ENCODE measurements at places on chromosomes 11 and 22.

DNA sequence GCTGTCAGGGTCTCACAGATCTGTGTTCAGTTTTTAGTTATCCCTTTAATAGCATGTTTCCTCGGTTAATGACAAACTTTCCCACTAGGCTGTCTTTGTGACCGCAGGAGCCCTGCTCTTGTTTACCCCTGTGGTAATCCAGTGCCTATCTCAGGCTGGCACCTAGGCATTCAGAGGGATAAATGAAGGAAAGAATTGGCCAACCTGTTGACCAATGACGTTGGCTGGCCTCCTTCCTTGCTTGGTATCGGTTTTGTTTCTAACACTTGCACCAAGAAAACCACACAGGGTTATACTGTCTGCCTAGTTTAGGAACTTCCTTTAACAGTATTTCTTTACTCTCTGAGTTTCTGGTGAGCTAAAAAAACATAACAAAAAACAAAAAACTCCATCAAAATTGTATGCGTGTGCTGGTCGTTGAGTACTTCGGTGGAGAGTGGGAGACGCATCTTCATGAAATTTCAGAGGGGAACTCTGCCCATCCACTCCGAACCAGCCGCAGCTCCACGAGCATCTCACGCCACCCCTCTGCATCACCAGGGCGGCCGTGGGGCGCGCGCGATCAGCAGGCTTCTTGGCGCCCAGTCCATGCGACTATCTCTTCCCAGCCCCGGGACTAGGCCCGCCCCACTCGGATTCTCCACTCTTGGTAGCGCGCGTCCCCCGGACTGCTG is 563 bp upstream of the ENDOD1 start:
- DNase-seq: peak; percentile 48

DNA sequence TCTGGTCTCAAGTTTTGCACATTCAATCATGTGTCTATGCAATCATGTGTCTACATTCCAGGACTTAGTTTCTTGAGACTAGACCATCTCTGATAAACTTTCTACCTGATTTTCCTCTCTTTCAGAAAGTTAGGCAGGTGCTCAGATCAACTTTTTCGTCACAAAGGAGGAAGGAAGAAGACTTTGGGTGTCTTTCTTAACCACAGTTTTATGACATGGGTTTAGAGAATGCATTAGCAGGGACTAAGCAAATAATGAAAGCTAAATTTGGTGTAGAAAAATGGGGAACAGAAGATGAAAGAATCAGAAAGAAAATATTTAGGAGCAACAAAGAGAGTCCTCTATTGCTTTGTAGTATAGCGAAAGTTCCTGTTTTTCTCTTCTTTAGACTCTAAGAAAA is 7.7 kb upstream of the GLYATL1B start:
- no peak for DNase-seq

DNA sequence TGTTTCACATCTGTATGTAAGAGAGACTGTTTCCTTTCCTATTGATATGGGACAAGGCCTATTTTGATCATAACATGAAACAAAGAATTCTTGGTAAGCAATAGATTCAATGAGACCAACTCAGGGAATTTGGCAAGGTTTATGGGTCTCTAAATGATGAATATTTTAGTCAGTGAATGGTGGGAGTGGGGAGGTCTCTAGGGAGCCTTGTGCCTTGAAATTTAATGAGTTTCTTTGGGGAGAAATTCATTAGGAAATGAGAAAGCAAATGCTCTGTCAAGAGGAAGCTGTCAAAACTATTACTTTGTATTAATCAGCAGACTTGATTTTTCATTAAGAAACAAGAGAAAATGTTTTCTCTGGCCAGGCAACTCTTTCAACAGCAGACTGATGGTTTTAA is 921.7 kb upstream of the API5 start:
- DNase-seq: no peak

- no peak for DNase-seq
Observed at GRCh38 chr22:17489101-17489500, 74.2 kb upstream of the SLC25A18 start.

DNA sequence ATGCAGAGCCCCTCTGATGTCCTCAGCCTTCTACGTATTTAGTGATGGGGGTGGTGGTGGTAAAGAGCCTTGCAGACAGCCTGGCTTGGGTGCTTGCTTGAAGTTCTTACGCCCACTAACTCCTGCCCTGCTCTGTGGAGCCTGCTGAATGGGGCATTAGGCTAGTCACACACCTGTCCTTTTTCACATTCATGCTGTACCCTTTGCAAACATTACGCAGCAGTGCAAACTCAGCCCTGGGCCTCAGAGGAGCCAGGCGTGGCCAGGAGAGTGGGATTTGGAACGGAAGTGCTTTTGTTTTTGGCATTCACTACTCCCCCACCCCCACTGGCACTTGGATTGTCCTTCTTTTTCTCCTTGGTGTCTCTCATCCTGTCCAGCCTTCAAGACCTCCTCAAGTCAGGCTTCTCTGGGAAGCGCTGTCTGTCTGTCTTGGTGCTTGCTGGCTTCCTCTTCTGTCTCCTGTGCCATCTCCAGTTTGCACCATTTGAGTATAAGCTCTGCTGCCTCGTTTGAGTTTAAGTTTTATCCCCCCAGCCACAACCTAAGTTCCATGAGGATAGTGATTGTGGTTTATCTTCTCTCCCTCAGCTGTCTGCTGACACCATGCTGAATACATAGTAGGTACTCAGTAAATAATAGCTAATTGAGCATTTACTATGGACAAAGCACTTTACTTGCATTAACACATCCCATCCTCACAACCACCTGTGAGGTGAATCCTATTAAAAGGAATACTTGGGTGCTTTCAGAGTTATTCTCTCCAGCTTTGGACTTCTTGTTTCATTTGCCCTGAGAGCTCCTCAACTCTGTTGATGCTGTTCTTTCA is 26.7 kb downstream of the ZBTB16 start:
- DNase-seq: no peak

DNA sequence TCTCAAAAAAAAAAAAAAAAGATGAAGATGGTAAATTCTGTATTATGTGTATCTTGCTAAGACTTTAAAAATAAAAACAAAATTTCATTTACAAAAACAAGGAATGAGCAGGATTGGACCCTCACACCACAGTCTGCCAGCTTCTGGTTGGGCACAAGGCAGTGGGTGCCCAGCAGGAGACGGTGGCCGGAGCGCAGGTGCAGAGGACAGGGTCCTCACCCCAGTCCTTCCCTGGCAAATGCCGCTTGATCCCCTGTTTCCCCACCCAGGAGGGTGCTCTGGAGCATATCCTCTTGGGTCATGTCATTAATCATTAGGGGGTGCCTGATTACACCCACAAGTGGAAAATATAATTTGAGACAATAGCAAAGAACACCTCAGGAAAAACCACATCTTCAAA is 31.2 kb downstream of the SHANK2 start:
- no peak for DNase-seq

DNA sequence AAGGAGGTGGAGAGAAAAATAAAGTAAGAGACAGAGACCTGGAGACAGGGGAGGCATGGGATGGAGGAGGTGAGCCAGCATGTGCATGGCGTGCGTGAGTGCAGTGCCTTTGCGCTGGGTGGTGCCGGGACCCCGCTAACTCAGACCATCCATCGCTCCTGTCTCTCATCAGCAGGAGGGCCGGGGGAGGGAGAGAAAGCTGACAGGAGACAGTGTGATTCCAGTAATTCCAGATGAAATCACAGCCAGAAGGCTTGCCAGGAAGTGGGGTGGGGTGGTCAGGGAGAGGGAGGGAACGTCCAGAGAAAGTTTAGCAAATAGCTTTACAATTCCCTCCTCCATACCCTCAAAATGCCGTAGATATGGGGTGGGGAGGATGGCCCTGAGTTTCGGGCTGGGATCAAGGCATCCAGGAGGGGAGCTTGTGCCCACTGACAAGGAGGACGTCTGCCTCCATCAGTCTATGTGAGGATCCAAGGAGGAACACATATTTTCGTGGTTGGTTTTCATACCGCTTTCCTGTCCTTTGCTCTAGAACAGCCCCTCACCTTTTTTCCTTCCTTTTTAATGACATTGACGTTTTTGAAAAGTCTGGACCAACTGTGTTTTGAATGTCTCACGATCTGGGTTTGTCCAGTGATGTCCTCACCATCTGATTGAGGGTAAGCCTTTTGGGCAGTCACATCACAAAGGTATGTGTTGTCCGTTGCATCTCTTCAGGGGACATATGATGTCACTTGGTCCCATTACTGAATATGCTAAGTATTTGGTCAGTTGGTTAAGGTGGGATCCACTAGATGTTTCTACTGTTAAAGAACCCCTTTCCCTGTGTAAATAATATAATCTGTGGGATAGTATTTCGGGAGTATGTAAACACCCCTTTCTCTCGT is 567.3 kb downstream of the MIAT start:
- no peak for DNase-seq

DNA sequence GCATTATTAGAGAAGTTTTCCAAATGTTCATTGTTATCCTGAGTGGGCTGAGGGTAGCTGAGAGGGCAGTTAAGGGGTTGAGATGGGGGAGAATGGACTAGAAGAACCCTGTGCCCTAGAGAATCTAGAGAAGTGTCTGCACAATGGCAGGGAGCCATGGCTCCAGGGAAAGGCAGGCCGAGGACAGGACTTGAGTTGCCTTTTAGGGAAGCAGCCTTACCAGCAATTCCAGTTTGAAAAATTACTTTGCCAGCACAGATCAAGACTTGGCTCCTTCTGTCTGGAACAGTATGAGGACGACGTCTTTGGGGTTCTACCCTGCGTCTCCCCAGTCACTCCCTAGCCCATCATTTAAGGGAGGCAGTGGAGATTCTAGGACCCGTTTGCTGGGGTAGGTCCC is 25.7 kb upstream of the MICAL3 start:
- DNase-seq: no peak

- no peak for DNase-seq
Observed at GRCh38 chr11:69009441-69010211, 3.4 kb downstream of the MRGPRF start.

DNA sequence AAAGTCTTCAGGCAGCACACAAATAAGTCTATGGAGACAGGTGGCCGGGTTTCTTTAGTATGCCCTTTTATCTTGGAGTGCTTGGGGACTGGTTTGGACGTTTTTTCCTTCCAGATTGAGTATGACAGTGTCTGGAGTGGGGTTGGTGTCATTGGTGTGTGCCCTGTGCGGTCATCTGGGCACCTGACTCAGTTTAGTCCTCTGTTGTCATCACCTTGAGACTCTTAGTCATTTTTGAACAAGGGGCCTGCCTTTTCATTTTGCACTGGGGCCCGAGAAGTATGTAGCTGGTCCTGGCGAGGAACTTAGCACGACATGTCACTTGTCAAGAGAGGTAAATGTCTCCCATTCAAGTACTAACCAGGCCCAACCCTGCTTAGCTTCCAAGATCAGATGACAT is 27.2 kb upstream of the MYO18B start:
- no peak for DNase-seq

GRCh38 chr22:41888627-41889200 is 26.2 kb downstream of the SHISA8 start:
- DNase-seq: no peak

GRCh38 chr22:26318975-26319374 is 110.1 kb upstream of the ASPHD2 start:
- DNase-seq: no peak

DNA sequence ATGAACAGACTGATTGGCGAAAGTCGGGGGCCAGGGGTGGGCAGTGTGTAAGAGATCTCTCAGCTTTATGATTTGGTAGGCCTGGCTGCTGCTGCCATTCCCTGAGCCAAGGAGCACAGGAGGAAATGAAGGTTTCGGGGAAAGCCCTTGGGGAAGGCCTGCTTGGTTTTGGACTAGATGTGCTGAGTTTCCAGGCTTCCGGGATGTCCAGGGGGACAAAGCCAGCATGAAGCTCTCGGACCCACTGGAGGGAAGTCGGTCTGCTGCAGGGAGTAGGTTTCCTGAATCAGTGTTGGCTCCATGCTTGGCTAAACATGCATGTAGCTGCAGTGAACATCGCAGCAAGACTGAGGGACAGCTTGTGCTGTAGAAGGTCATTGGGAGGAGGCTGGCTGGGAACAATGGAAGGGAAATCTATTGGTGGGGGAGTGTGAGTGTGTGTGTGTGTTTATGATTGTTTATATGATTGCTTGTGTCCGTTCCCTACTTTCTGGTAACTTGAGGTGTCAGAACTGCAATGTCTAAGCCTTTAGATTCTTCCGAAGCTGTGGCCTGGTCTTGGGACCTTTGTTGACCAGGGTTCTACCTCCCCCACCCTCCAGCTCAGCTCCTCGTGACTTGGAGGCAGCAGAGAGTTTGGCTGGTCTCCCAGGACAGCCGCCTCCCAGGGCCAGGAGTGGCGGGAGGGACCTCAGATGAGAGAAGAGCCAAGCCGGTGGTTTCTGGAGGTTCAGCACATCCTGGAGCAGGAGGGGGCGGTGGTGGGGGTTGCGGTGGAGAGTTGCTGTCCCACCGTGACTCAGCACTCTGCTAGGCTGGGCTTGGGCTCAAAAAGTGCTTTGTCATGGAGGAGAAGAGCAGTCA is 4.0 kb upstream of the FTH1 start:
- DNase-seq: peak; percentile 74

- DNase-seq: no peak
Observed at GRCh38 chr11:96306933-96307775, 35.8 kb downstream of the MAML2 start.

GRCh38 chr11:121154486-121155314 is 53.7 kb downstream of the TECTA start:
- DNase-seq: no peak

DNA sequence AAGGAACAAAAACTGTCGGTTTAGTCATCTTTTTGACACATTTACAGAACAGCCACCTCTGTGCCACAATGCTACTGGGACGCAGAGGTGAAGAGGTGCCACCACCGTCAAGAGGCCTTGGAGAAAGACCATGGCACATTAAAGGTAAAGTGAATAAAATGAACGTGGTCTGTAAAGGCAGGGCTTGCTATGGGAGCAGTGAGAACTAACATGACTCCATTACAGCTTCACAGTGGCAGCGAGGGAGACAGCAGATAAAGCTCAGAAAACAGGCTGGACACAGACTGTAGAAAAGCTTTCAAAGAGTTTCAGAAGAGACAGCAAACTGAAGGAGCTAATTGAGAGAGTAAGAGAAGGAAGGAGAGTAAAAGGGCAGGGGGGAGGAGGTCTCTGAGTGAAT is 102.9 kb downstream of the GAB2 start:
- no peak for DNase-seq

DNA sequence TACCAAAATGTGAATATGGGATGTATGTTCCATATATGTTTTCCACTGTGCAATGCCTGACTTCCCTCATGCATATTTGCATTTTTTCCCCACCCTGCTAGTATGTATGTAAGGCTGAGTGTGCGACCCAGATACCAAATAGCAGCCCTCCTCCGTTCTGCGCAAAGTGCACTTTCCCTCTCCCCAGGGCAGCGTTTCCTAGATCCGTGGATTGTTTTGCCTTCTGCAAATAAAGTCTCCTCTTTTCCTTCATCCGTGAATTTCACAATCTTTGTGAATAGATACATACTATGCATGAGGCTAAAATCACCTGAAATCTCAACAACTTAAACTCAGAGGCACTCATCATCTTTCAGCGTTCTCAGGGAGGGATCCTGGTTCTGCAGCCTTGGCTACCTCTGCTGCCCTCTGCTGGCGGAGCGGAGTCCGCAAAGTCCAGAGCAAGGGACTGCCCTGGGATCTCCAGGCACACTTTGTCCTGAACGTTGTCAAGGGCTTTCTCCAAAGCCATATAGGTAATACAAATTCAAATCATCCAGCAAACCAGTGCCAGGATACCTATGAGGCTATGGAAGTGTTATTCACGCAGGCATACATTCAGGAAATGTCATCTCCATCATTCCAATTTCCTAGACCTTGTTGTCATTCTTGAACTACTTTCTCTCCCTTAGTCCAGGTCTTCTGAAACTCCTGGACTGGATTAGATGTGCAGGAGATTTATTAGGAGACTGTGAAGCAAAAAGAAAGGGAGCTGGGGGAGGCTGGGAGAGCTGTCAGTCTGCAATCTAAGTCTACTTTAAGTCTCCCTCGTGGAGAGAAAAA is 53.1 kb downstream of the CNTF start:
- peak; percentile 80 for DNase-seq

Data from GM13976 (cell line).